ENCODE measurements at places on chromosomes 2 and 18. TPM values are rescaled to one million over a fixed set of nuclear protein-coding genes. Genes with fewer than 3 reads are reported as not detected.

- no peak for DNase-seq
Measured at GRCh38 chr18:55214534-55214933, 255.3 kb upstream of the CCDC68 start.

GRCh38 chr18:63539904-63540510 lies 2.2 kb upstream of the SERPINB12 start:
- no peak for DNase-seq

DNA sequence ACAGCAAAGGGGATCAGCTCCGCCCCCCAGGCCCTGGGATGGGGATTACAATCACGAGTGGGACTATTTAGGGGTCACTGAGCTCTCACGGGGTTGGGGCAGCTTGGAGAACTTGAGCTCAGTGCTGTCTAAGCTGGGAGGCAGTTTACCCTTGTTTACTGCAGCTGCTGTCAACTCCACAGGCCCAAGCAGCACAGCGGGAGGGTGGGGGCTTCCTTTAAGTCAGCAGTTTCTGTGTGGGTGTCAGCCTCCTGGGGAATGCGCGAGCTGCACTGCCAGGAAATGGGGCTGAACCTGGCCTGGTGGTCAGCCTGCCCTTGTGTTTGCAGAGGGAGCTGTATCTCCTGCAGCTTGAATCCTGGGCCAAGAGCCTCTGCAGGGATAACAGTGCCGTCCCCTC lies 29.8 kb downstream of the TOGARAM2 start:
- peak; percentile 42 for DNase-seq

GRCh38 chr18:59881728-59882656 lies 17.8 kb upstream of the PMAIP1 start:
- DNase-seq, result peak; percentile 43

GRCh38 chr2:132774189-132774588 lies 104.2 kb upstream of the LYPD1 start:
- DNase-seq, result no peak

DNA sequence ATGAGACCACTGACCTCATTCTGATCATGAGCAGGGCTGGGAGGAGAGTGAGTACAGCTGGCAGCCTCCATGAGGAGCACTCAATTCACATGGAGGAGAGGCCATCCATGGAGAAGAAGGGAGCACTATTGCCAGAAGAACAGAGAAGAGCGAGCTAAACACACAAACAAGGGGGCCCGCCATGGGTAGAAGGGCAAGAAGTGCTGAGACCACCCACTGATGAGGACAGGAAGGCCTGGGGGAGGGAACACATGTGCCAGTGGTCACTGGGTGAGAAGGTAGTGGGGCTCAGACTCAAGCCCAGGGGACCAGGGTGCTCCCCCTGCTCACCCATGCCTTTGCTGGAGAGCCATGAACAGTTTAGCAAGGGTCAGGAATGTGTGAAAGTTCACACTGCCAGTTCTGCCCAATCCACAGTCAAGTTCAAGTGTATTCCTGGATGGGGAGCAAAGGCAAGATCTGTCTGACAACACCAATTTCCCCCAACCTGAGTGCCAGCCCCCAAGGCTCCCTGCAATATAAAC lies 57.7 kb downstream of the TTC32 start:
- DNase-seq, result no peak

CCDC68 gene
- not detected for total RNA-seq

ST8SIA5 gene
- total RNA-seq, result not detected

CRYBA2 gene
- not detected for total RNA-seq

ABCA12 gene
- total RNA-seq, result not detected

RNF138 gene
- total RNA-seq, result 107 TPM
